AG09319 (cell line): ENCODE measurements at places on chromosomes 12 and 14.

- DNase-seq, result no peak
Measured at GRCh38 chr14:33477797-33478196, 473.1 kb downstream of the EGLN3 start.

DNA sequence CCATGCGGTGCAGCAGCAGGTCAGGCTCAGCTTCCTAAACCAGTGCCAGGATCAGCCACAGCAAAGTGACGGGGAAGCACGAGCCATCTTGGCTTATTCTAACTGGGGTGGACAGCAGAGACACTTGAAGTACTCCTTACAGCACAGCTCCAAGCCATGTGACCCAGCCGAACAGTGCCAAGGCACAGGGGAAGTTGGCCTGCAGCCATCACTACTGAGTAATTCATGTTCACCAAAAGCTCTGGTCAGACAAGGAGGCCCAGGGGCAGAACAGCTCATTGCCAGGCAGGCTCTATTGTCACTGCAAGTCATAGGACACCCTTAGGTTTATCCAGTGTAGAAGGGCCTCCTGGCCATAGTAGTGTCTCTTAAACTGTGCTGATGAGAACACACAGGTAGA, 23.4 kb upstream of the SLC35F4 start:
- DNase-seq, result no peak

- DNase-seq, result no peak
Measured at GRCh38 chr12:130461839-130462557, 124.3 kb downstream of the PIWIL1 start.

DNA sequence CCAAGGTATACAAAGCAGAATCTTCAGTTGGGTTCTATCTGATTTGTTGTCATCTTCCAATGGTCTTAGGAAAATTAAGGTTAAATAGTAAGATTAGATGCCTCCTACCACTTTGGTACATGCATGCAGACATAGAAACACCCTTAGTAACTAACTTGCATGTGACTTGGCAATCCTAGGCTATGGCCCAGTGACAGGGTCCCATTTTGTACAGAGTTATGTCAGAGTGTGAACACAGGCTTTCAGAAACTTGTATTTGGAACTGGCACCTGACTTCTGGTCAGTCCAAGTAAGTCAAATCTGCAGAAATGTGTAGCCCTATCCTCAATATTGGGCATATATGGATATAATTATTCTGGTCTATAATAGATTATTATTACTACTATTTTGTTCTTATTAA, 53.1 kb downstream of the DAD1 start:
- no peak for DNase-seq

DNA sequence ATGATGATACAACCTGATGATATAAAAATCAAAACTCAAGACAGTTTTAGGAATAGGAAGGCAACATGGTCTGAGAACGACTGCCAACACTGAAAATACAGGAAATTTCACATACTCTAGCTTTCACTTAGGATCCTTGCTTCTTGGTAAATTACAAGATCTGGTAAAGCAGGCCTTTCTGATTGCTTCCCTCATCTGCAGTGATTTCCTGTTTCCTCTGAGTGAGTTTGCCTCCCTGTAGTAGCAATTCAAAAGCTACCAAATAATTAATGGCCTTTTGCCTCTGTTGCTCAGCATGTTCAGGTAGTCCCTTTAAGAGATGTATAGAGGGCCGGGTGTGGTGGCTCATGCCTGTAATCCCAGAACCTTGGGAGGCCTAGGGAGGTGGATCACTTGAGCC, 2.0 kb upstream of the IRAK3 start:
- no peak for DNase-seq

- peak; percentile 74 for DNase-seq
Measured at GRCh38 chr12:76866726-76867125, 12.1 kb downstream of the CSRP2 start.

DNA sequence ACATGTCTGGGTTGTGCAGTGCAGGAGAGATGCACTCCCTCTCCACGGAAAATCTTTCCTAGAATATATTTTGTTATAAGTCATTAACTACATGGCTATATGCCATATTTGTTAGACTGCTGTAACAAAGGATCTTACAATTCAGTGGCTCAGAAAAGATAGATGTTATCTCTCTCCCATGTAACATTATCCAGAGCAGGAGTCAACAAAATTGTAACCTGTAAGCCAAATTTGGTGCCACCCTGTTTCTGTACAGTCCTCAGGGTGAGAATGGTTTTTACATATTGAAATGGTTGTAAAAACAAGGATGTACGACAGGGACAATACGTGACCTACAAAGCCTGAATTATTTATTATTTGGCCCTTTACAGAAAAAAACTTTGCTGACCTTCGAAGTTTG, 155.5 kb downstream of the KIF21A start:
- DNase-seq, result no peak

DNA sequence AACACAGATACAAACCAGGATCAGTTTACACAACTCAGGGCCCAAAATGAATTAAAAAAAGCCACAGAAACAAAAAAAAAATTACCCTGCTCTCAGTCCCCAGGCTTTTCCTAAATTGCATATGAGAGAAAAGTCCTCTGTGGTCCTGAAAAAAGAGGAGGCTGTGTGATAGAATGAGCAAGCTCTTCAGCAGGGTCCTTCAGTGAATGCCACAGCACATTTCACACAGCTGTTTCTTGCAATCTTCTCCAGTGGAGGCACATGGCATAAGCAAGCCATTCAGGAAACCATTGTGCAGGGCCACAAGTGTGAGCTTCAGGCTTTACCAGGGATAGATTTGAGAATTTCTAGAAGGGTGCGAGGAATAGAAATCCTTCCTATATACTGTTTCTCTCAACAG, 168.5 kb downstream of the PPM1H start:
- DNase-seq, result no peak

DNA sequence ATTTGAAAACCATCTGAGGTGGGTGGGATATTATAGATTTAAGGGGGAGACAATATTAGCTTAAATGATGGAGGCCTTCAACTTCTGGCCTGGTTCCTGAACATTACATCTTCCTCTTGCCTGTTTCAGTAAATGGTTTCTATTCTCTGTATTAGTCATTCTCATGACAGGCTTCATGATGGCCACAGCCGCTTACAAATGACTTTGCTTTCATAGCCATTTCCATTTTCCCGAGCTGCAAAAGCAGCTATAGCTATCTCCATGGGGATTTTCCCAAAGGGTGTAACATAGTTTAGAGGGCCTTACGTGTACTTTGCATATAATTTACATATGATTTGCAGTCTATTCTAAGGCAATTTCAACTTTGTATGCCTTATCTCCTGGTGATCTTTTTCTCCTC, 121.8 kb downstream of the NRXN3 start:
- DNase-seq, result no peak

- DNase-seq, result no peak
Measured at GRCh38 chr12:112234303-112234702, 108.9 kb downstream of the TRAFD1 start.

DNA sequence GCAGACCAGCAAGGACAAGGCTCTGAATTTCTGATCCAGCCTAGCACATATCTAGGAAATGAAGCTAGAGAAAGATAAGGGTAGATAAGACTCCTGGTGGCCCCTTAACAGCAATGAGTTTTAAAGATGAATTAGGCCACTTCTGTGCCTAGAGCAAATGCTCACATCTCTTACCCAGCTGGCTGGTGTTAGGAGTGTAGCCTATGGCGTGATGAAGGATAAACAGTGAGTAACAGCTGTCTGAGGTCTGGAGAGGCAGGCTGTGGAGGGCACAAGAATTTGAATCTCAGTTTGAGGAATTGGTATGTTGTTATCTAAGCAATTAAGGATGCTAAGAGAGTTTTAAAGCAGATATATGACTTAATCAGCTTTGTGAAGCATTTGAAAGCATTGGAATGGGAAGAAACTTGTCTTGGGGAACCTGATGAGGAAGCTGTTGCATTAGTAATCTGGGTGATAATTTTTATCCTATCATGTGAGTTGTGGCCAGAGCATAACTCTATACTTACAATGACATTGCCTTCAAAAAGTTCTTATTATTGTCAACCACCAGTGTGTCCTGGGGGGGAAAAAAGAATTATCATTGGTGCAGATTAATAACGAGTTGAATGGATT, 161.8 kb downstream of the SRGAP1 start:
- DNase-seq, result no peak

- no peak for DNase-seq
Measured at GRCh38 chr14:58977366-58977765, 211.1 kb upstream of the DAAM1 start.
